ENCODE measurements at places on chromosomes 6 and 20.

DNA sequence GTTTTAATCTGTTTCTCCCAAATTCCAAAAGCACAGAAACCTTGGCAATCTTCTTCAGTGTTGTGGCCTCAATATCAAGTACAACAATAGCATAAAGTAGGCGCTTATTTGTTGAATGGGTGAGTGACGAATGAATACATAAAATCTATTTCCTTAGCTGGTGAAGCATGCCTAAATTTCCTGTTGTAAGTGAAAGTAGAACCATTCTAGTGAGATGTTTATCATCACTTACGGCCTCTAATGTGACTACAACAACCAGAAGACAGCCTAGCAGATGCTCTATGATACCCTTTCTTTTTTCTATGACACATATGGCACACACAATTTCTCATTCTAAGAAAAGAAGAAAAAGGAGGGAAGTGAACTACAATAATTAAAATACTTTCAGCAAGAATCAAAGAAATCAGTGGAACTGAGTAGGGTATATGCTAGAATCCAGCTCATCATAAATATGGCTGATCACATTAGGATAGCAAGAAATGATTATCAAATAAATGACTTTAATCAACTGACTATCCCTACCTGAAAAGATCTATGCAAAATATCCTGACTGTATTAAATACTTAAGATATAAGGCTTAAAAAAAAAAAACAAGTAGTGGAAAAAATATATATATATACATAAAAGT lies 67.4 kb downstream of the BTBD9 start:
- DNase-seq, result no peak

GRCh38 chr20:64234291-64234791 lies 21.2 kb upstream of the PCMTD2 start:
- DNase-seq, result no peak

GRCh38 chr6:67839818-67840217 lies 795.3 kb upstream of the ADGRB3 start:
- DNase-seq, result no peak

DNA sequence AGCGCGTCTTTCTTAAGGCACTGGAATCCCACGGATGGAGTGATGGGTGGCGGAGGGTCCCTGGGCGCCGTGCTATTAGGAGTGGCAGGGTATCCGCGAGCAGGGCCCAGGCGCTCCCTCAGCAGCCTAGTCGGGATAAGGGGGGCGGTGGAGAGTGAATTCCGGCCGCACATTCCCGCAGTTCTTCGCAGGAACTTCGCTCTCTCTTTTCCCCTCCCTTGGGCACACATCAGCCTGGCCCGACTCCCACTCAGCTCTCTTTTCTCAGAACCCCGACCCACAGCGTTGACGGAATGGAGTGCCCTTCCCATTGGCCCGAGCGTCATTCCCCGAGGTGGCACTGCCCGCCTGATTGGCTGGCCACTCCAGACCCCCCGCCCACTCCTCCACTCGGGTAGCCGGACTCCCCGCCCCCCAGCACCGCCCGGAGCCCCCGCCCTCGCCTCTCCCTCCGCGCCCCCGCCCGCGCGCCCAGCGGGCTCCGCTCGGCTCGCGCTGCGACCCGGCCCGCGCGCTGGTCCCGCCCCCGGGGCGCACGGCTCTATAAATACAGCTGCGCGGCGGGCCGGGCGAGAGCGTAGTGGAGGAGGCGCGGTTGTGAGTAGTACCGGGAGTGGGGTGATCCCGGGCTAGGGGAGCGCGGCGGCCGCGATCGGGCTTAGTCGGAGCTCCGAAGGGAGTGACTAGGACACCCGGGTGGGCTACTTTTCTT lies at the start of gene ID4:
Gene ID4 (plus strand): TSS at position 572 of the 712 bp plus-strand sequence. CDS start 385 bp downstream, outside the sequence.
- DNase-seq, result no peak

- DNase-seq, result no peak
Measured at GRCh38 chr20:14902432-14903089, 565.1 kb upstream of the FLRT3 start.

- DNase-seq, result no peak
Measured at GRCh38 chr6:126804332-126805064, 314.0 kb upstream of the RSPO3 start.

GRCh38 chr6:34055223-34055933 lies 90.5 kb downstream of the GRM4 start:
- DNase-seq, result no peak

- no peak for DNase-seq
Measured at GRCh38 chr20:62161347-62161746, 17.8 kb downstream of the SS18L1 start.

- no peak for DNase-seq
Measured at GRCh38 chr6:137923866-137924653, 57.0 kb downstream of the TNFAIP3 start.

- no peak for DNase-seq
Measured at GRCh38 chr6:149754548-149754947, 5.0 kb downstream of the PCMT1 start.

GRCh38 chr20:48875233-48875913 lies 46.1 kb upstream of the ARFGEF2 start:
- no peak for DNase-seq

- DNase-seq, result no peak
Measured at GRCh38 chr20:46020555-46020954, 8.5 kb upstream of the SLC12A5 start.

- no peak for DNase-seq
Measured at GRCh38 chr6:11221623-11222384, 10.7 kb downstream of the NEDD9 start.

- no peak for DNase-seq
Measured at GRCh38 chr20:59153832-59154231, 9.8 kb upstream of the ZNF831 start.

GRCh38 chr20:10304471-10305046 lies 85.9 kb downstream of the SNAP25 start:
- DNase-seq, result no peak

DNA sequence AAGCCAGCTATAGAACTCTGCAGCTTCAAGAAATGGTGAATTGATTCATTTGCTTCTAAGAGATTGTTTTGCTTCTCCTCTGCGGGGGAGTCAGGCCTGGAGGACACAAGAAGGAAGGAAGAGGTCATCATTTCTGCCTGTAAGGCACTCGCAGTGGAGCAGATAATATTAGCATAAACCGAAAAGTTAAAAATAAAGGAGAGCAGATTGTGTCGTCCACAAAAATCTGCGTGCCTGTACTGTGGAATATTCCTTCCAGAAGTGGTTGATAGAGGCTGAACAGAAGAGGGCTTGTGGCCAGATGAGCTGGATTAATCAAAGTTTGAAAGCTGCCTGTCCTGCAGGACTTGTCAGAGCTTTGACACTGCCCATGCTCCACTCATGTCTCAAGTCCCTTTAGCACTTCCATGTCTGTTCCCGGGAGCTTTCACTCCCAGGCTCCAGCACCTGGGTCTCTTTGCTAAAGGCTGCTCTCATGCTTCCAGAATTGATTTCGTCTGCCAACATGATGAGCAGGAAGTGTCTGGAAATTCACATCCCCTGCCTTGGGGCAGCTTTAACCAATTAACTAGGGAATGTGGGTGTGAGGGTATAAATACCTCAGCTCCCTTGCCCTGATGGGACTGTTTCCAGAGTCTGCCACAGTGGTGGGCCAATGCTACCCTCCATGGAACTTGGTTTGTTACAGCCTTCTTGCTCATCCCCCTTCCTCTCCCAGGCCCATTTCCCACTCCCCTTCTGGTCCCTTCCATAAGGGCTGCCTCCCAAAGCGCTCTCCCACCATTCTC lies 65.1 kb upstream of the STX16 start:
- no peak for DNase-seq

- no peak for DNase-seq
Measured at GRCh38 chr6:158629367-158630221, 14.9 kb downstream of the DYNLT1 start.

- no peak for DNase-seq
Measured at GRCh38 chr20:57609086-57609841, 11.0 kb downstream of the ZBP1 start.

- DNase-seq, result peak; percentile 30
Measured at GRCh38 chr6:4922488-4923037, 81.3 kb downstream of the RPP40 start.

- DNase-seq, result no peak
Measured at GRCh38 chr20:41480054-41480770, 113.6 kb upstream of the EMILIN3 start.

DNA sequence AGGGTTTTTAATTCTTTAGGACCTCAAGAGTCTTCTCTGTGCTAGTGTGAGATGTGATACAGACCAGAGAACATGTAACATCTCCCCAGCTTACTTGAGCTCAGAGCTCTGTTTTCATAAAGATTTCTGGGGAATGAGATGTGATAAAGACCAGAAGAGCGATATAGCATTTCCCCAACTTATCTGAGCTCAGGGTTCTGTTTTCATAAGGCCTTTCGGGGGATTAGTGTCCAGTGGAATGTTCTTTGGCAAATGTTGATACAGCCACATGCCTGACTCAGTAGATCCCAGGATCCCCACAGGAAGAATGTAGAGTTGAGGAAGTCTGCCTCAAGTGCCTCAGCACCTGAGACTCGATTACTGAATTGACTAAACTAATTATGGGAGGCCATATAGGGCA lies 18.7 kb upstream of the TOP1 start:
- DNase-seq, result no peak

DNA sequence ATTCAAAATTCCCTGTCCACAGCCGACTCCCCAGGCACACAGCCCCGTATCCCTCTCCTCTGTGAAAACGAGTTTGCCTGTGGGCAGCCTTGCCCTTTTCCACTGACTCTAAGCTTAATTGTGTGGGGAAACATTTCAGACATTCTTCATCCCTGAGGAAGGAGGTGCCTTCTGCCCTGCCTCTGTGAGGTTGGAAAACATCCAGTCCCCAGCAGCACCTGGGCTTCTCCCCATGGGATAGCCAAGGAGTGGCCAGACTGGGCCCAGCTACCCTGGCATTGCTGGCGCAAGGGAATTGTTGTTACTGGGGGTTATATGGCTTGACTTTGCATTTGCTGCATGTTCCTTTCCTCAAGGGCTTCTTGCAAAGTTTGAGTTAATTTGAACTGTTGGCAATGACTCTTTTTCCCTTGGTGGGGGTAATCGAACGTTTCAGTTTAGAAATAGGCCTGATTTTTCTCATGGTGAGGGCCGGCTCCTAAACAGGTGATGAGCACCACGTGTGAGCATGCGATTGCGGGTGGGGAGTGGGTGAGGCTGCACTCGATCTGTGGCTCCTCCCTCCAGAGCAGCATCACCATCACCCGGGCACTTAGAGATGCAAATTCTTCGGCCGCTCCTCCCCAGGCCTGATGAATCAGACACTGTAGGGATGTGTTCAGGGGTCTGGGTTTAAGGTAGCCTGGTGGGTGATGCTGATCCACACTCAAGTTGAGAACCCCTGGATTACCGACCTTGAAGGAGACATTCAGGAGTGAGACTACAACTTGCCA lies 29.9 kb downstream of the GABRR2 start:
- DNase-seq, result no peak

DNA sequence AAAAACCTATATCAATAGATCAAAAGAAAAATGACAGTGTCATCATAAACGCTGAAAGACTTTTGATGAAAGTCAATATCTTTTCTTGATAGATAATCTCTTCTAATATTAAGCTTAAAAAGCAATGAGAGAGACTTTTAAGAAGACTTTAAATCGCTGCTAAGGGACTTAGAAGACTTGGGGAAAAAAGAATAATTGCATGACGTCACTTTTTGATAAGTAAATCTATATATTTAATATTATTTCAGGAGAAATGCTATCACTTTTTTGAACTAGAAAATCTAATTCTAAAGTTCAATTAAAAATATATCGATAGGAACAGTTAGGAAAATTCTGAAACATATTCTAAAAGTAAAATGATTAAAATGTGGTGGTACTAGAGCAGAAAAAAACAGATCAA lies 78.7 kb upstream of the TSHZ2 start:
- no peak for DNase-seq

GRCh38 chr6:112842330-112842685 lies 495.2 kb downstream of the RFPL4B start:
- no peak for DNase-seq

GRCh38 chr6:125994670-125995488 lies 8.5 kb downstream of the TRMT11 start:
- DNase-seq, result no peak

DNA sequence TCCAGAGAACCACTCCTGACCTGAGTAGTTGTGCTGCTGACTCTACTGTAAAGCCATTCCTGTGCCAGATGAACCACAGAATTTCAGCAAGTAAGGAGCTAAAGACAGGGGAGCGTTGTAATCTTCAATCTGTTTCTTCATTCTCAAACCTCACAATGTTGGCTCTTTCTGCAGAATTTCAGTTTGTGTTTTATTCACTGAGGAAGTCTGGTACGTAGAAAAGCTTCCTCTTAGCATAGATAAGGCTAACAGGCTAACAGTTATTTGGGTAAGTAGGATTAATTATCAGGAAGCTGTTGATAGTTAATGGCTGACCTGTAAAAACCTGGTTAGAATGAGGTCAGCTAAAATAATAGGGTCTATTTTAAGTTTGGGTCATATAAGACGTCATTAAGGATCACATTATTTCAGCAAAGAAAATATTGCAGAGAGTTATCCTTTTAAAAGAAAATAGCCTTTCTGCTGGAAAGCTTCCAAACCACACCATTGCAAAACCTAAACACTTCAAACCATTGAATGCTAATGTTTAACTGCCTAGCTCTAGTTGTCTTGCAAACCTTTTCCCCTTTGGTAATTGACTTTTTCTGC lies 14.1 kb upstream of the TENT5A start:
- DNase-seq, result no peak

GRCh38 chr20:50265245-50265946 lies 74.8 kb downstream of the CEBPB start:
- DNase-seq, result no peak

DNA sequence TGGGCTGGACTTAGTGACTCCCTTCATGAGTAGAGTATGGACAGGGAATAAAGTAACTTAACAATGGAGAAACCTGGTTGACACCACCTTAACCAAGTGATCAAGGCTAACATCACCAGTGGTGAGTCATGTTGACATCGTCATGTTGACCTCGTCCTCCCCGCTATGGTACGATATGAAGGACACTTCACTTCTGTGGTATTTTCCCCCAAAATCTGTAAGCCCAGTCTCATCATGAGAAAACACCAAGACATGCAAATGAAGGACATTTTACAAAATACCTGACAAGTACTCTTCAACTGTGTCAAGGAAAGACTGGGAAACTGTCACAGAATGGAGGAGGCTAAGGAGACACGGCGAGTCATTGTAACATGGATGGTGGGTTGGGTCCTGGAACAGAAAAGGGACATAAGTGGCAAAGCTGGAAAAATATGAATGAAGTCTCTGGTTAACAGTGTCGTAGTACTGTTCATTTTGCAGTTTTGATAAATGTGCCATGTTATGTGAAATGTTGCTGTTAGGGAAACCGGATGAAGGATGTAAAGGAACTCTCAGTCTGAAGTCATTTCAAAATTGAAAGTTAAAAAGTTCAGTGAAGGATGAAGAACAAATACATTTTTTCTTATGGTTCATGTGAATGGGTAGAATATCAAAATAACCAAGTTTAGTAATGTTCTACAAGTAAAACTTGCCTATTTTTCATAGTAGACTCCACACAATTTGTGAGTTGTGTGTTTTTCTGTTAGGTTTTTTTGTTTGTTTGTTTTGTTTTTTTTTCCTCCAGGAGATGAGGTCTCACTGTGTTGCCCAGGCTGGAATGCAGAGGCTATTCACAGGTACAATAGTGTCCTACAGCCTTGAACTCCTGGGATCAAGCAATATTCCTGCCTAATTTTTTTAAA lies 247.5 kb downstream of the TMEM242 start:
- no peak for DNase-seq
